ENCODE measurements at places on chromosomes 7 and 10.

GRCh38 chr7:47815867-47816266 lies 132.4 kb downstream of the PKD1L1 start:
- no peak for DNase-seq

DNA sequence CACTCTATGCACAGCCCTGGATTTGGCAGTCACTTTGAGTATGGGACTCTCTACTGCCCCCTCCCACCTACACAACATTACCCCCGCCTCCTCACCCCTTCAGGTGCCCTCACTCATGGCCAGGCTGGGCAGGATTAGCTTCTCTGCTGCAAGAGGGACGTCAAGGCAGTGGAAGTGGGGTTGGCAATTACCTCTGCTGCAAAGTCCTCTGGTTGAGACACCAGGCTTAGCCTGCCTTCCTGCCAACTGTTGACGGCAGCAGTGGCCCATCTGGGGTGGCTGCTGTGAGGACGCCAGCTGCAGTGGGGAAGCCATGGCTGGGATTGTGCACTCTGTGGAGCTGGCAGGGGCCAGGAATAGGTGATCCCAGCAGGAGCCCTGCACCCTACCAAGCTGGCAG lies 26.7 kb downstream of the SVIL start:
- DNase-seq: no peak

GRCh38 chr10:90905925-90906324 lies 15.0 kb downstream of the ANKRD1 start:
- DNase-seq: no peak

DNA sequence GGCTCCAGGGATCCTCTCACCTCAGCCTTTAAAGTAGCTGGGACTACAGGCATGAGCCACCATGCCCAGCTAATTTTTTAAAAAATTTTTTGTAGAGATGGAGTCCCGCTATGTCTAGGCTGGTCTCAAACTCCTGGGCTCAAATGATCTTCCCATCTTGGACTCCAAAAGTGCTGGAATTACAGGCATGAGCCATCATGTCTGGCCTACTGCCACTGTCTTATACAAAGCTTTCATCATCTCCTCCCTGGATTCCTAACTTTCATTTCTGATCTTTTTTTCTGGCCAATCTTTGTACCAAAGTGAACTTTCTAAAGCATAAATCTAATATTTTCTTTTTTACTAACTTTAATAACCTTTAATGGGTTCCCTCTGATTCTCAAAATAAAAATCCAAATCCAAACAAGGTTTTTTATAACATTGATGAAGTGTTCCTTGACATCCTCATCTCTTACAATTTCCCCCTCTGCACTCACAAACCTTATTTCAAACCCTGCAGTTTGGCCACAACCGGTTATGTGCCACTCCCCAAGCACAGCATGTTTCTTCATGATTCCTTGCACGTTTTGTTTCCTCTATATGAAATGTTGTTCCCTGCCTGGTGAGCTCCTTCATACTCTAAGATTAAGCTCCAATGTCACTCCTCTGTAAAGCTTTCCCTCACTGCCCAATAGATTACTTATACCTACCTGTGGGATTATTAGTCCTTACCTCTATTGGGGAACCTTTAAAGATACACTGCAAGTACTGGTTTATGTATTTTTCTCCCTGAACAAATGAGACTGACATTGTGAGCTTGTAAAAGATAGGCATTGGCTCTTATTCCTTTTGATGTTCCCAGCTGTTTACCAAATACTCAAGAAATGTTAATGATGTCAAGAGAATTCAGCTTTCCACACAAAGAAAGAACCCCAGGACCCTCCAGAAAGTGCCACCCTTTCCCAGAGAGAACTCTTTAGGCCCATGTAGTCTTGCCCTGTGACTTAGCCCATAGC lies 101.7 kb downstream of the HOXA1 start:
- DNase-seq: no peak

DNA sequence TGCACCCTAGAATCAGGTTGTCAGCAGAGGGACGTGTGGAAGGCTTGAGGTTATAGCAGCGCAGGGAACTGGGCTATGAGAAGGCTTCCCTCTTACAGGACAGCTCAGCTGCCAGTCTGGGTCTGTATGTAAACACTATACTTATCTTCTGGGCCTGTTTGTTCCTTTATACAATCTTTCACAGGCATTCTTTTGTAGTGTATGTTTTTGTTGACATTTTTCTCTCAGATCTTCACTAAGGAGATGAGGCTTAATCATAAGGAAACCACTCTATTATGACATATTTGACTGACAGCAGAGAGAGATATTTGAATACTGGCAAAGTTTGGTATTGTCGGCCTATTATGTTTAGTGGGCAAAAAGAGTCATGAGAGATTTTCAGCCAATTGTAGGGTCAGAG lies 929 bp downstream of the GBF1 start:
- no peak for DNase-seq

DNA sequence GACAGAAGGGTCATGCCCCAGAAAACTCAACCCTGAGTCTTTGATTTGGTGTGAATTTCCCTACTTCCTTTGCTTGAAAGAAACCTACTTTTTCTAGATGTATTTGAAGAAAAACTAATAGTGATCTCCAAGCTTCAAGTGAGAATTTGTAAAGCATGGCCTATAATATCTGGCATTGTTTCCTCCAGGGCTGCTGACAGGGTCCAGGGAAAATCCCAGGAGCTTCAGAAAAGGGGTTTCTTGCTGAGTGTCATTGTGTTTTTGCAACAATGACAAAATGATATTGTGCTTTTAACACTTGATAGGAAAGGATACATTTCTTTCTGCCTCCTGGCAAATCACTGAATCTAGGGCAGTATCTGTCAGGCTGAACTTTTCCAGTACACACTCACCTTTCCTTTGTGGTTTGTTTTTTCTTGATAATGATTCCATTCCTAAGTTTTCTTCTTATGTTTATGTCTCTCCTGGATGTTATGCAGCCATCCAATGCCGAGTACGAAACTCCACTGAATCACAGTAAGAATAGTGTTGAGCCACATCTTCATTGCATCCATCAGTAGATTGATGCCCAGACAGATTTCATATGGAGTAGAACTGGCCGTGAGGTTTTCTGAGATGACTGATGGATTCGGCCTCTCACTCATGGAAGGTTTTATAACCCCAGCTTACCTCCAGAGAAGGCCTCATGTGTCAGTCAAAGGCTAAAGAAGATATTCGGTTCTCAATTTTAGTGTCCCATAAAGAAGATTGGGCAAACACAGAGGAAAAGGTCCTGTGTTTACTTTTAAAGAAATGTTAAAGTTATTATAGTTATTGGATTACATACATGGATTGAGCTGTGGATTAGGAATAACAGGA lies 76.9 kb upstream of the STEAP1B start:
- DNase-seq: no peak

- no peak for DNase-seq
These were observed 6.1 kb downstream of the MSMB start for GRCh38 chr10:46040004-46040403.

DNA sequence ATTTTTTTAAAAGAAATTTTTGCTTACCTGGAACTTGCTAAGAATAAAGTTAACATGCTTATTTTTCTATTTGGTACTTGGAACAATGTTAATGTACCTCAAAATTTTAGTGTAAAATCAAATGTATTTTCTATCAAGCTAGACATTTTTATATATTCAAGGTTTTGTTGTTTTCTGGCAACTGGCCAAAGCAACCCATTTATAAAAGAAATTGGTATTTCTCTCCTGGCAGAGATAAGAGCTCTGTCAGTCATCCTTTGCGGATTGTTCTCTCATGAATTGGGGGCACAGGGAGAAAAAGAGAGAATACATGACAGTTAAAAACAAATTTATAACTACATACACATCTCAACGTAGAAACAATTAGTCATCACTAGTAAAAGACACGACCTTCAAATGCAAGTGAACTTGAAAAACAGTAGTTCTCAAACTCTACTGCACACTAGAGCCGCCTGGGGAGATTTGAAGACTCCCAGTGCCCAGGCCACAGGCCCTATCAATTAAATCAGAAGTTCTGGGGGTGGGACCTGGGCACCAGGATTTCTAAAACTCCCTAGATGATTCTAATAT lies 152.4 kb upstream of the LAMB4 start:
- DNase-seq: no peak

- no peak for DNase-seq
These were observed 45.9 kb downstream of the SVIL start for GRCh38 chr10:29588629-29589421.

DNA sequence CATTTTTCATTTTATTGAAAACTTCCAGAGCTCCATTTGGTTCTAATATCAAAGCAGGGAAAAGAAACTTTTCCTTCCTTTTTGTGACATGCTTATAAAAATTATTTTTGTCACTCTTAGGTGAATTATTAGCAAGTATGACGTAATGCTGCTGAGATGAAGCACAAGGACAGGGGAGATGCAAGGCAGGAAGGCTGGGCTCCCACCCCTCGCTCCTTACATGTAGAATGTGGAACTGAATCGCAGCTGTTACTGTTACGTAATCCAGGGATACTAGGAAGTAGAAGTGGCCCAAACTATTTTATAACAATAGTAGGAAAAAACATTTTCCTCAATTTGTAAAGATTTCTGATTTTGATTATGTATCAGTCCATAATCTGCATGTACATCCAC lies 17.1 kb upstream of the GTPBP4 start:
- no peak for DNase-seq

DNA sequence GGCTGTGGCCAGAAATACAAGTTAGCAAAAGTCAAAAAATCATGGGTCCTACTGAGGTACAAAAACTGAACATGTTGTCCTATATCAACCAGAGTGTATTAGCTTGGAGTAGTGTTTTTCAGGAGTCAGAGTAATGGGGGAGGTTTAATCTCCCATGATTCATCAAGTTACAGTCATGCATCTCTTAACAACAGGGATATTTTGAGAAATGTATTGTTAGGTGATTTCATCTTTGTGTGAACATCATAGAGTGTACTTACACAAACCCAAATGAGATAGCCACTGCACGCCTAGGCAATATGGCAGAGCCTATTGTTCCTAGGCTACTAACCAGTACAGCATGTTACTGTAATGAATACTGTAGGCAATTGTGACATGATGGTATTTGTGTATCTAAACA lies 14.9 kb upstream of the TES start:
- no peak for DNase-seq

GRCh38 chr7:143362131-143363015 lies at the start of gene FAM131B:
Gene FAM131B (minus strand): TSS chr7:143362713. CDS start chr7:143362603, 110 bp downstream.
- no peak for DNase-seq

DNA sequence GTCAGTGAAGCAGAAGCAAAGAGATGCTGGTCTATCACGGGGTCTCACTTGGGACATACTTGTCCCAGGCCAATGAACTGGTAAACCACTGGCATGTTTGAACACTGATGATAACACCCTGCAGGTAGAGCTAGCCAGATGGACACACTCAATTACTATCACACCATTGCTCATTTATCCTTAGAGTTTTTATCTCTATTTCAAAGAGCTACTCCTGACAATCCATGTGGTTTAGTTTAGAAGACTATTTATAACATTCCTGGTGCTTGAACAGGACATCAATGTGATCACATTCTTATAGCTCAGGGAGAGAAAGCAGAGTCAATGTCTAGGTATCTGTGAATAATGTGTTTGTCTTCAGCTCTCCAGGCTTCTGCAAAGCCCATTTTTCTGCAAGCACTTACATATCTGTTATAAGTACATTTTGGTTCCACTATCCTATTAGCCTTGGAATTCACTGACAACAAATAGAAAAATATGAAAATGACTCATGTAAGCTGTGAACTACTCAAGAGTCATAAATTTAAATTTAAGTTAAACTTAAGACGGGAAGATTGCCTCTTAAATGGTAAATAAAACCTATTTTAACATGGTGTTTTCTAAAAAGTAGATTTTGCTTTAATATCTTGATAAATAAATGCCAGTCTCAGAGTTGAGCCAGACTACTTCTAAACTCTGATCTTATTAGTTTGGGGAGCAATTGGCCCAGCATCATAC lies 106.7 kb upstream of the MBL2 start:
- DNase-seq: no peak

- no peak for DNase-seq
These were observed 432.1 kb upstream of the PCDH15 start for GRCh38 chr10:55233090-55233489.

DNA sequence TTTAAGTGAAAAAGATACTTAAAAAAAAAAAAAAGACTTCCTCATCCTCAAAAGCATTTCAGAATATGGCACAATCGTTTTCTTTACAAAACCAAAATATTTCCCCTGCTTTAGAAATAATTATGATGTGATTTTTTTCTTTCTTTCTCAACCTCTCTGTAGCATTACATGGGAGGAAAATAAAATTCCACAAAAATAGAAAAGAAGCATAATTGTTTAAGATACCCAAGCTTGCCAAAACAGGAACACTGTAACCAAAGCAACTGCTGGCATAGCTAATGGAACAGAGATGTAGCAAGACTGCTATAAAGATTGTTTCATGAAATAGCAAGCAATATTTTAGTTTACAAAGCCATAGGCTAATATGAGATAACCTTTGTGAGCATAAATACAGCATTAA lies 75.6 kb upstream of the GPR22 start:
- DNase-seq: no peak

- no peak for DNase-seq
These were observed 5.2 kb downstream of the PHYHIPL start for GRCh38 chr10:59181668-59182067.

GRCh38 chr7:135362871-135363270 lies 129.2 kb downstream of the STRA8 start:
- DNase-seq: no peak

GRCh38 chr10:97353945-97354344 lies 19.4 kb upstream of the FRAT2 start:
- no peak for DNase-seq

DNA sequence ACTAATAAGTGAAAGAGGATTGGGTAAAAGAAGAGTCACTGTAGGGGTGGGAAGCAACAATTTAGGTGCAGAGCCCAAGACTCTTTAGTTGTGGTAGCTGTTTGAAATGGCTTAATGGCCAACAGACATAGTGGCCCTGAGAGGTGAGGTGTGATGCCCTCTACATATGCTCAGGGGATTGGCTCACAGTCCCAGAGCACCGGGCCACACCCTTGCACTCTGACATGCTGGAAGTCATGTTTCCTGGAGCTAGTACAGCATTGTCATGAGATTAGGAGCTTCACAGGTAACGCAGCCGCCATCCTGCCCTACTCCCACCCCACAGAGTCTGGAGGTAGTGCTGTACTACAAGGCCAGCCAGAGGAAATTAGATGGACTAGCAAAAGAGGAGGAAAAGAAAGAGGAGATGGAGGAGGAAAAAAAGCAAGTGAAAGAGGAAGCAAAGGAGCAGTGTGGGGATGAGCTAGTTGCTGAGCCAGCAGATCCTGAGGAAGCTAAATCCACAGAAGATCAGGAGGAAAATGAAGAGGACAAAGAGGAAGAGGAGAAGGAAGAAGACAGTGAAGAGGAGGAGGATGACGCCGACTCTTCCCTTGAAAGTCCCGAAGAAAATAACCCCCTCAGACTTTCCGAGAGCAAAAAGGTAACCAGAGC lies 14.8 kb upstream of the FLNC start:
- DNase-seq: no peak

GRCh38 chr10:23340354-23340753 lies 4.2 kb downstream of the C10orf67 start:
- DNase-seq: no peak
